NCI-H1417 (cell line): ENCODE measurements at places on chromosomes 11 and 22.

- DNase-seq, result no peak
Observed at GRCh38 chr22:32612834-32613233, 138.2 kb downstream of the FBXO7 start.

DNA sequence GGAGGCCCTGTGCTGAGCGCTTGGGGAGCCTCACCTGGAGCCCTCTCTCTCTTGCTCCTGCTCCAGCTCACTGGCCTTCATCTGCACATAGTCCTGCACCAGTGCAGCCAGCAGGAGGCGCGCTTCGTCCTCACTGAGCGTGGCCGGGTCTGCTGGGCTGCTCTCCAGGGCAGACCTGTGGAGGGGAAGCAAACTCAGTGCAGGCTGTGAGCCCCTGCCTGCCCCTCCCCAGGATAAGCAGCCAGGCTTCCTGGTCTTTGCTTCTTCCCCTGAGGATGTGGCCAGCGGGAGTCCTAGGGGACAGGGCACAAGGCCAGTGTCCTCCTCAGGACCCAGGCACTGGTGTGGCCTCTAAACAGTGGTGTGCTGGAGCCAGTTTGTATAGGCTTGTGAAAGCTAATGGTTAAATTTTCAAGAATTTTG, 2.2 kb downstream of the CALCA start:
- no peak for DNase-seq

DNA sequence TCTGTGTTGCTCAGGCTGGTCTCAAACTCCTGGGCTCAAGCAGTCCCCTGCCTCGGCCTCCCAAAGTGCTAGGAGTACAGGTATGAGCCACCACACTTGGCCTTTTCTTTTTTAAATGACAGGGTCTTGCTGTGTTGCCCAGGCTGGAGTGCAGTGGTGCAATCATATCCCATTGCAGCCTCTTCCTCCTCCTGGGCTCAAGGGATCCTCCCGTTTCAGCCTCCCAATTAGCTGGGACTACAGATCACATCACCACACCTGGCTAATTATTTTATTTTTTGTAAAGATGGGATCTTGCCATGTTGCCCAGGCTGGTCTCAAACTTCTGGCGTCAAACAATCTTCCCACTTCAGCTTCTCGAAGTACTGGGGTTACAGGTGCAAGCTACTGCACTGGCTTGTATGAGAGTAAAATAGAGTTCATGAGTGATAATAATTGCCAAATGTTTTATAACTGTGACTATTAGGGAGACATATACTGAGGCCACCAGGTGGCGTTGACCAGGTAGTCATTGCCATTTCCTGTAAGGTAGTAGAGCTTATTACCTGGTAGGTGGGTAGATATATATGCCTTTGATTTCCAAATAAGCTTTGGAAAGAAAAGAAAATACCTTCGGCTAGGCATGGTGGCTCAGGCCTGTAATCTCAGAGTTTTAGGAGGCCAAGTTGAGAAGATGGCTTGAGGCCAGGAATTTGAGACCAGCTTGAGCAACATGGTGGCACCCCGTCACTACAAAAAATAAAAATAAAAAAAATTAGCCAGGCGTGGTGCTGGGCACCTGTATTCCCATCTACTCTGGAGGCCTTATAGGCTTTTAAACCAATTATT, 5.4 kb downstream of the FDX1 start:
- no peak for DNase-seq

- DNase-seq, result no peak
Observed at GRCh38 chr11:6497069-6497839, at the start of gene DNHD1. TSS of gene DNHD1 (plus strand) at chr11:6497280. CDS start at chr11:6498216, 936 bp downstream.

DNA sequence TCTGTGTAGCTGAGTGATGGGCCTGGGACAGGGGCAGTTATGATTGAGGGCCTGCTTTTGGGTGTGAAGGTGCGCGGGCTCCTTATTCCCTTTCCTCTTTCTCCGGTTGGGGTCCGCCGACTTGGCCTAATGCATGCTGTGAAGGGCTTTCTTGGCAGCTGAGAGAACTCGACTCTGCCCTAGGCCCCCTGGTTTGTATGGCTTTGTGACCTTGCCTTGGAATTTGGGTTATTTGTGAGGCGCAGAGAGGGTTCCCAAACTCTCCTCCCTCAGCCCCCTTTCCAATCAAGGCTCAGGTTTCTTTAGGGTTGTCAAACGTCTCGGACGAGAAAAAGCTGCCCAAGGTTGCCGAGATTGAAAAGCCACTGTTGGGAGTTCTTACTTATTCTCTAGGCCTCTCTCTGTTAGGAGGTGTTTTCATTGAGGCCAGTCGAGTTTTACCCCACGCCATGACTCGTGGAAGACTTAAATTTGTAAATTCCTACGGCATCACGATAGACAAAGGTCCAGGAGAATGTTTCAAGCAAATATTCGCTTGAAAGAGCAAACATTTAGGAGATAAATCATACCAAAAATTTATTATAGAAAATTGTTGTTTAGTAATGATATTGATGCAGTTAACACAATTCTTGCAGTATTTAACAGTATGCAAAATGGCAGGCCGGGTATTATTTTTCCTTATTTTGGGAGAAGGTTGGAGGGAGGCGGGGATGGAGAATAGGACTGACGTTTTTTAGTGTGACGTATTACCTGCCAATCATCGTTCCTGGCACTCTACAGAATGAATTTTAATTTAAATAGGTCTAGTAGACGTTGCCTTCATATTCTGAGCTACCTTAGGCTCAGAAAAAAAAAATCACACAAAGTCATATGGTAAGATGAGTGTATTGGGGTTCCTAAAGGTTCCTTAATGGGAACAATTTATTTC, 689 bp downstream of the PDHX start:
- DNase-seq, result peak; percentile 19

DNA sequence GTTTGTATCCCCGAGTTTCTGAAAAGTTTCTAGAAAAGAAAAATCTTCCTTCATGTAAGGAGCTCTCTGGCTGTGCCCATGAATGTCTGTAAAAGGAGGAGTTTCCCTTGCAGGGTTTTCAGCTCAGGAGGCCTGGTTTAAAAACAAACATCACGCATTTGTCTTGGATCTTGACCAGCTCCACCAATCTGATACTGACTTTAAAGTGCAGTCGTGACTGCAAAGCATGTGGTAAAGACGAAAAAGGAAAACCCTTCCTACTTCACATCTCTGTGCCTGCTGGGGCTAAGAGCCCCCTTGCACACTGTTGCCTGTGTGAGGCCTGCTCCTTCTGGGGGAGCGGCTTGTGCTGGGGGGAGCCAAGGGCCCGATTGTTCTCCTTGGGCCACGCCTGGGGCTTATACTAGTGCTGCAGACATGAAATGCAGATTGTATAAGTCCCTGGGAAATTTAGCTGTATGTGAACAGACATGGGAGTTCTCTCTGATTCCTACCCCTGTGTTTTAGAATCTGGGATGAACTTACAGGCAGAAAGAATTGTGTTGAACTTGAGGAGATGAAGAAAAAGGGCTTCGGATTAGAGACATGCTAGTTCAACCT, 62.1 kb downstream of the ADAMTS15 start:
- no peak for DNase-seq

DNA sequence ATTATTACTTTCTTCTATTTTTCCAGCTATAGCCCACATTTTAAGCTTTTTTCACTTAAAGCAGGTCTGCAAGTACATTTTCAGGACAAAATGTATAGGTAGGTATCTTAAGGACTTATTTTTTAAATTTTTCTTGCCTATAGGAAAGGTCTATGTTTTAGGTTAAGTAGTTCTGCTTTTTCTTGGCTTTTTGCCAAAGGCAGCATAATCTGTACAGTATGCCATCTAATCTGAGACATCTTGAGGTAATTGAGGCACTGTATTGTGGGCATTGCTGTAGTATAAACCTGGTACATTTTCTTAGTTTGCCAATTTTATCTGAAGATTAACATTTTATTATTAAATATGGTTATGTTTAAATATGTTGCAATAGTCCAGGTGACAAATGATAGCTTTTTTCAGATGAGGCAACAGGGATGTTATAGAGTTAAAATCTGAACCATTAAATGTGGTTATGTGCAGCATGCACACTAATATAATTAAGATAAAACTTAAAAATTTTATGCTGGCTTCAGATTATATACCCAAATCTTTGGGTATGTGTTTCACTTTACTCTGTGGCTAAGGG, 42.9 kb downstream of the QSER1 start:
- DNase-seq, result no peak

GRCh38 chr11:78415338-78415737, 2.3 kb downstream of the GAB2 start:
- DNase-seq, result no peak

GRCh38 chr11:7964873-7965272, 374 bp downstream of the NLRP10 start:
- no peak for DNase-seq

GRCh38 chr22:49305966-49306631, 521.6 kb downstream of the BRD1 start:
- no peak for DNase-seq

GRCh38 chr22:28019881-28020861, 101.1 kb upstream of the PITPNB start:
- peak; percentile 71 for DNase-seq

GRCh38 chr22:17638182-17638431, 450 bp upstream of the BCL2L13 start:
- DNase-seq, result no peak

GRCh38 chr22:43740587-43741270, 71.4 kb downstream of the EFCAB6 start:
- DNase-seq, result no peak

DNA sequence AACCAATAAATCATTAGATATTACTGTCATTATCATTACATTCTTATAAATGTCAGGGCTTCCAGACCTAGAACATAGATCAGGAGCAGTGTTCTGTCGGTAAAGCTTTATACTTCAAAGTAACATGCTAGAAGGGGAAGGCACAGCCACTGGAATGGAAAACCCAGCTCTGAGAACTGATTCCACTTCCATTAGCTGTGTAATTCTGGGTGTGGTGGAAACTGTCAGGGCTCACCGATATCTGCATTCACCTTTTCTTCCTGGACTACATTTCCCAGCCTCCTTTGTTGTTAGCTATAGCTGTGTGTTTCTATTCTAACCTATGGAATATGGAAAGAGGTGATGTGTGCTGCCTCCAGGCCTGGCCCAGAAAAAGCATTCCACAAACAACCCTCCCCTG, 585.8 kb downstream of the BUD13 start:
- no peak for DNase-seq

GRCh38 chr11:34219941-34220370, 114.5 kb downstream of the NAT10 start:
- DNase-seq, result no peak

- DNase-seq, result no peak
Observed at GRCh38 chr22:23007823-23008222, 62.5 kb upstream of the GNAZ start.

- DNase-seq, result peak; percentile 57
Observed at GRCh38 chr11:45771566-45772448, 33.1 kb upstream of the SLC35C1 start.

- DNase-seq, result no peak
Observed at GRCh38 chr11:61872935-61873565, 18.3 kb downstream of the FADS3 start.

- DNase-seq, result no peak
Observed at GRCh38 chr11:35006389-35007128, 90.1 kb downstream of the PDHX start.

DNA sequence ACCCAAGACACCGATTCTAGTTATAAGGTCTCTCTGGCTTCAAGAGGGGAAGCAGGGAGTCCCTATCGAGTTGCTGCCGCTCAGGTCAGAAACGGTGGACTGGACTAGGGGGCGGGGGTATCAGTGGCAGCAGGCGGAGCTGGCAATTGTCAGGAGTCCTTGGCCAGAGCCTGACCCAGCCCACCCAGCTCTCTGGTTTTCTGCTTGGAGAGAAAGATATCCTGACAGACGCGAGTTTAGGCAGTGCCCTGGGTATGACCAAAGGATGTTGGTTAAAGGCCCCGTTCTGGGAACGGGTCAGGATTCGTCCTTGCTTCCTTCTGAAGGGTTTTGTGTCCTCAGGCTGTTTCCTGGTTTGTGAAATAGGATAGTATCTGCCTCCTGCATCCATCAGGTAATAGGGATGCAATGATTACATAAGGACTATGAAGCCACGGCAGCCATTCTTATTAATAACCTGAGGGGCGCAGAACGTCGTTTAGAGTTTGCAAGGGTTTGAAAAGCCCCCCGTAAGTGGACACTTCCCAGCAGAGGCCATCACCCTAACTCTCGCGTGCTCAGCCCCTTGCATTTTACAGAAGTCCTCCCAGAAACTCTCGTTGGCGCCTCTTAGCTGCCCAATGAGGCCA, 700 bp upstream of the DEPDC5 start:
- peak; percentile 65 for DNase-seq

GRCh38 chr11:102438311-102439062, 14.1 kb downstream of the TMEM123 start:
- DNase-seq, result no peak

GRCh38 chr11:78907636-78908035, 333.0 kb upstream of the NARS2 start:
- DNase-seq, result peak; percentile 13

DNA sequence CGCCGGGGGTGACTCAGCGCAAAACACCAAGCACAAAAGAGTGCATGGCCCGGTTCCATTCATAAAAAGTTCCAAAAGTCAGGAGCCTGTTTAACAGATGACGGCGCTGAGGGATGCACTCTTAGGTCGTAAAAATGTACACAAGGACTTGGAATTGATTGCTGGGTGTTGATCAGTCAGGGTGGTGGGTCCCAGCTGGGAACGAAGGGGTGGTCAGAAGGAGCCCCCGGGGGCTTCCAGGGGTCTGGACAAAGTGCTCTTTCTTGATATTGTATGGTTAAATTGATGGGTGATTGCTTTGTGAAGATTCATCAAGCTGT, 20.7 kb downstream of the IFITM10 start:
- DNase-seq, result no peak

- no peak for DNase-seq
Observed at GRCh38 chr11:109838026-109838425, 255.2 kb upstream of the ZC3H12C start.

- DNase-seq, result no peak
Observed at GRCh38 chr22:49228431-49229037, 599.1 kb downstream of the BRD1 start.

GRCh38 chr11:127875131-127875530, 712.2 kb downstream of the ETS1 start:
- DNase-seq, result no peak

DNA sequence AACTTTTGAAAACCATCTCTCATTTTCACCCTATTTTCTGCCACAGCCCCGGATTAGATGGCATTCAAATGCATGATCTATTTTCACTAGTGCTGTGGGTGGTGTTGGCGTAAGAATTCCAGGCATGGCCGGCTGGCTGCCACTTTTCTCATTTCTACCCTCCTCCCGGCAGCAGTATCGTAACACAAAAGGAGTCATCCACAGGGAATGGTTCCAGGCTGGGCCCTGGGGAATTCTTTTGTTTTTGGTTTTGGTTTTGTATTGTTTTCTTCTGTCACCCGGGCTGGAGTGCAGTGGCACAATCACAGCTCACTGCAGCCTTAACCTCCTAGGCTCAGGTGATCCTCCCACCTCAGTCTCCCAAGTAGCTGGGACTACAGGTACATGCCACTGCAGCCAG, 13.8 kb downstream of the JAML start:
- no peak for DNase-seq

DNA sequence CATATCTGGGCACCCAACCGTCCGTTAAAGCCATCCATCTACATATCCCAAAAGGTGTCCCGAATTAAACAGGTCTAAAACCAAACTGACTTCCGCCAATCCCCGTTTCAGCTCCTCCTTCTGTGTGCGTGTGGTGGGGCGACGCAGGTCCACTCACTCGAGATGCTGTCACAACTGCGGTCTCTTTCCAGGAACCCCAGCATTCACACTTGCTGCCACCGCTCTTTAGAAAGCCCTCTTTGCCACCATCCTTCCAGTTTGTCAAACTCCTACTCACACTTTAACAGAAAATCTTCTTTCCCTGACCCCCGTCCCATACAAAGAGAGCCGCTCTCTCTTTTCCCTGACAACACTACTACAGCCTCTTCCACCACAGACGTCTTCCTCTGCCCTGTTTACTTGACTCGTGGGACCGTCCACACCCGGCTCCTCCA, 467 bp downstream of the ESS2 start:
- DNase-seq, result no peak

- no peak for DNase-seq
Observed at GRCh38 chr11:130720232-130721022, 195.9 kb downstream of the SNX19 start.
